ENCODE measurements at places on chromosomes 1 and 21.

DNA sequence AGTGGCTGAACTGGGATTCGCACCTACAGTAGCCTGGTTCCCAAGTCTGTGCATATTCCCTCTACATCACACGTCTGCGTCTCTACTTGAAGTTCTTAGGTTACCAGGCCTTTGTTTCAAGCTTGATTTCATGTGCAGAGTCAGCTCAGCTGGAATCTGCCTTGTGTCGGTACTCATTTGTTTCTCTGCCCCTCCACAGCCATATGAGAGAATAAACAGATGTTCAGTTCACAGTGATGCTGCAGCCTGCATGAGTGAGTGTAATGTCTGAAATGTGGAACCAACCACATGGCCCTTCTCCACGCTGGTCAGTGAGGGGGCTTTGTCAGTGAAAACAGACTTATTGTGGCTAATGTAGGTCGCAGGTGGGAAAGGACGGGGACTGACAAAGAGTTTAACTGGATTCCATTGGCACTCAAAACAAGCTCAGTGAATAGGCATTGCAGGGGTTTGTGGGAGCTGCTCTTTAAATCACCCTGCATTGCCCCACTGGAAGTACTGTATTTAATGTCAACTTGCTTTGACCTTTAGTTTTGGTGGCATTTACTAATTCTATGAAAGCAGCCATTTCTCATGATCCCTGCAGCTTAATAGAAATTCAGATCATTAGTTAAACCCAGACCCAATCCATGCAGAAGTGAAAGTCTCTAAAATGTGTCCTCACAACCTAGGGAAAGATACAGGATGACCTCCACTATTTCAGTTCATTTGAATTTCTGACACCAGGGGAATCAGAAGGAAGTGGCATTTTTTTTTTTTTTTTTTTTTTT, 136.4 kb upstream of the FAM78B start:
- DNase-seq: no peak

GRCh38 chr21:45120975-45121374, 46.6 kb downstream of the ADARB1 start:
- no peak for DNase-seq

DNA sequence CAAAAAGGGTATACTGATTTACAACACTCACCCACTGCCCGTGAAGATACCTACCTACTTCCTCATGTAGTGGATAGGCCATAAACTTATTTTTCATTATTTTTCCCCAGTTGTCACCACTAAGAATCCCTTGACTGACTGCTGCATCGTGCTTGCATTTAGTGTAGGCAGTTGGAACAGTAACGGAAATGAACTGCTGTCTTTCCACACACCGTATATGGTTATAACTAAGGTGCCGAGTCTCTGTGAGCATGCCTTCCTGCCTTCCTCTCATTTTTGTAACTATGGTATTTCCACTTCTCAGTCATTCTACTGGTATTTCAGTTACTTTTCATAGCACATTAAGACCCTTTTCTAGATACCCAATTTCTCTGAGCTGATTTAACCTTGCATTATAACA, 36.4 kb downstream of the SLC35F3 start:
- no peak for DNase-seq

DNA sequence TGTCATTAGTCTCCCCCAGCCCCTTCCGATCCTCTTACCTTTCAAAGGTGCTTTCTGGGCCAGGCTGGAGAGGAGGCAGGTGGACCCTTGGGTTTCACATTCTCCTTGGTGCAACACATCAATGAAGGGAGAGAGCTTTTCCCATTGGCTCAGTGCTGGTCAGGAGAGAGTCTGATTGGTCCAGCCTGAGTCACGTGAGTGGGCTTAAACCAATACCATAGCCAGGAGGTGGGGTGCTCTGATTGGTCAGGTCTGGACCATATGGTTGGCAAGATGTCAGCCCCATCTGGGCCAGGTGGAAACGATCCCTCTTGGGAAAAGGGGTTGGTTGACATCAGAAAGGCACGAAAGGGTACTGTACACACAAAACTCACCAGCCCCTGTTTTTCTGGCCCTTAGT, 44.8 kb upstream of the ABCG1 start:
- DNase-seq: no peak

GRCh38 chr1:209113521-209113920, 470.0 kb upstream of the CAMK1G start:
- no peak for DNase-seq

- no peak for DNase-seq
Measured at GRCh38 chr1:157512036-157512969, 40.0 kb downstream of the FCRL5 start.

- DNase-seq: no peak
Measured at GRCh38 chr21:37331411-37331810, 35.2 kb upstream of the DYRK1A start.

DNA sequence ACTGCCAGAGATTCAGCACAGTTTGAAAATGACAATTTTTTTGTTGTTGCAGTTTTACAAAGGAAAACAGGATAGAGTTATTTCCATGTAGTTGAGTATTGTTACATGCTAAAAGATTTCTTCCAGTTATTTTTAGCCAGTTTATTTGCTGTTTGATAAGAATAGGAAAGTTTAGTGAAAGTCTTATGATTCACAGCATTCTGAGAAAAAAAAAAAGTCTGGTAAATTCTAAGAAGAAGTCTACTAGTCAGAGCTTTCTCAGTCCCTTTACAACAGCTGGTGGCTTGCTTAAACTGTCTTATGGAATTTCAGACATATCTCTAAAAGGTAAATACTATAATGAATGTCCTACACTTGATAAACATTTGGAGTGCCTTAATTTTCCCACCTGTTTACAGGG, 341.7 kb downstream of the DSCAM start:
- DNase-seq: no peak

GRCh38 chr1:87572008-87572407, 243.3 kb downstream of the LMO4 start:
- DNase-seq: no peak

DNA sequence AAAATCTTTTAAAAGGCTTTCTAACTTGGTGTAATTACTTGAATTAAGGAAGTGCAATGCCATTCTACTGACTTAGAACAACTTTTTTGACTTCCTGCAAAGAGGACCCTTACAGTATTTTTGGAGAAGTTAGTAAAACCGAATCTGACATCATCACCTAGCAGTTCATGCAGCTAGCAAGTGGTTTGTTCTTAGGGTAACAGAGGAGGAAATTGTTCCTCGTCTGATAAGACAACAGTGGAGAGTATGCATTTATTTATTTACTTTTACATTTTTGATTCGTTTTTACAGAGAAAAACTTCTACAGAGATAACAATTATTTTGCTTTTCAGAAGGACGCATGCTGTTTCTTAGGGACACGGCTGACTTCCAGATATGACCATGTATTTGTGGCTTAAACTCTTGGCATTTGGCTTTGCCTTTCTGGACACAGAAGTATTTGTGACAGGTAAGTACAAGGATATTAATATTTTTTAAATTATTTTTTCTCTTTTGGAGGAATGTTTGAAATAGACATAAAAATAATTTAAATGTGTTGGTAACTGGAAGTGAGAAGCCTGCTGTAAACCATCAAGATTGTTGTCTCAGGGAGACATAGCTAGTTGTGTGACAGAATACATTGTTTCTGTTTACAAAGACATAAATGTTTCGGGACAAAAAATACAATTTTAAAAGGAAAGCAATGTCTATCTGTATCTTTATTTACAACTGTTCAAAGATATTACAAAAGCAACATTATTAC, at the start of gene PTPRC:
Gene PTPRC (plus strand): TSS at position 147 of the 742 bp plus-strand sequence. CDS start 229 bp downstream, at position 376.
- no peak for DNase-seq

GRCh38 chr1:210738256-210738655, 395.7 kb downstream of the KCNH1 start:
- DNase-seq: no peak

DNA sequence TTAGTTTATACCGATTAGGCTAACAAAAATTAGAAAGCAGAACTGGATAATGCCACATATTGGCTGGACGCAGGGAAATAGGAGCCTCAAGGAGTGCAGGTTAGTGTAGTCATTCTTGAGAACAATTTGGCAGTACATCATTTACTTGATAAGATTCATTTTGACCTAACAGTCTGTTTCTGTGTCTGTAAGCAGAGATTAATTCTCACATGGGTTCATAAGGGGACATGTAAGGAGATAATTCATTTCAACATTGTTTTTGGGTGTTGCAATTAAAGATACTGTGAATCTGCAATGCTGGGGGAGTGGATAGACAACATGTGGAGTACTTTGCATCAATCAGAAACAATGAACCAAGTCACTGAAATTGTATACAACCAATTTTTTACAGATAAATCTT, 32.0 kb downstream of the AGO3 start:
- DNase-seq: no peak

- no peak for DNase-seq
Measured at GRCh38 chr1:41345434-41346075, 15.7 kb upstream of the FOXO6 start.

DNA sequence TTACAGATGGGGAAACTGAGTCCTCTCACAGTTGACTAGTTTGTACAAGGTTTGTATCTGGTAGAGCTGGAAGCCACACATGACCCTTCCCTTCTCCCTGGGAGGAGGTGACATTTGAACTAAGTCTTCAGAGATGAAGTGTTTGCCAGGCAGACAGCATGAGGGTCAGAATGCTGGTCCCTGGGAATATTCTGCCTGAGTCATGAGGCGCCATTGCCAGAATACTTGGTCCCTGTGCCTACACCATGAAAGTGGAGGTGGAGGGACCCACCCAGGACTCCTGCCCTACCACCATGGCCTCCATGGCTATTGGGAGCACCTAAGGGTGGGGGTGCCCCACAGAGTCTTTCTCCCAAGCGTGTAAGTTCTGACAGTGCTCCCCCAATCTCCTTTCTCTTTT, 7.0 kb downstream of the RPS6KA1 start:
- DNase-seq: no peak

DNA sequence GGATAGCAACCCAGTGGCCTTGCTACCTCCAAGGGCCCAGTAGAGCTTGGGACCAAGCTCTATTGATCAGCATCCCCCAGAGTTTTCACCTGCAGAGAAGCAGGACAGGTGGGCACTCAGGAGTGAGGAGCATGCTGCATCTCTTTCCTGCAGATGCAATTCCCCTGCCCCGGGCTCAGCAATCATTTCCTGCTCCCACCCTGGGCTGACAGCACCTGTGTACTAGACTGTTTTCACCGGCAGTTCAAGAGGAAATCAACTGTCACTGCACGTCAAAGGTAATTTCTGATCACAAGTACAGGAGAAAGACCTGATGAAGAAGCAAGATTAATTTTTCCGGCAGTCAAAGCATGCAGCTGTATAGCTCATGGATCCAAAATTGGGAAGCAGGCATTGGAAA, 8.8 kb upstream of the NT5C1A start:
- no peak for DNase-seq

DNA sequence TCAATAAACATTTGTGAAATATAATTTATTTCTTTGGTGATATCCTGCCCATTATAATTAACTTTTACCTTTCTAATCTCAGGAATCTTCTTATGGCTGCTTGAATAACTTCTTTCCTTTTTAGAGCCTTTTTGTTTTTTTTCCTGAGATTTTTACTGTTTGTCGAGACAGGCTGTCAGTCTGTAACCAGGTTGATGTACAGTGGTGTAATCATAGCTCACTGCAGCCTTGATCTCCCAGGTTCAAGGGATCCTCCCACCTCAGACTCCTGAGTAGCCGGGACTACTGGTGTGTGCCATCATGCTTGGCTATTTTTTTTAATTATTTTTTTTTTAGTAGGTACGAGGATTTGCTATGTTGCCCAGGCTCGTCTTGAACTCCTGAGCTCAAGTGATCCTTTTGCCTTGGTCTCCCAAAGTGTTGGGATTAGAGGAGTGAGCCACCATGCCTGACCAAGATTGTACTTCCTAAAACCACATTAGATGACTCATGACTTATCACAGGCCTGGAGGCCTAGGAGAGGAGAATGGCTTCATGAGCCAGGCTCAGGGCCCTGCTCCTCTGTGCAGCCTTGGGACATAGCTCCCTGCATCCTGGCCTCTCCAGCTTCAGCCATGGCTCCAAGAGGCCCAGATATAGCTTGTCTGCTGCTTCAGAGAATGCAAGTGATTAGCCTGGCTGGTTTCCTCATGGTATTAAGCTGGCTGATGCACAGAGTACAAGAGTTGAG, 48.6 kb downstream of the CTH start:
- DNase-seq: no peak

- DNase-seq: no peak
Measured at GRCh38 chr1:229092377-229093237, 178.3 kb upstream of the RAB4A start.

DNA sequence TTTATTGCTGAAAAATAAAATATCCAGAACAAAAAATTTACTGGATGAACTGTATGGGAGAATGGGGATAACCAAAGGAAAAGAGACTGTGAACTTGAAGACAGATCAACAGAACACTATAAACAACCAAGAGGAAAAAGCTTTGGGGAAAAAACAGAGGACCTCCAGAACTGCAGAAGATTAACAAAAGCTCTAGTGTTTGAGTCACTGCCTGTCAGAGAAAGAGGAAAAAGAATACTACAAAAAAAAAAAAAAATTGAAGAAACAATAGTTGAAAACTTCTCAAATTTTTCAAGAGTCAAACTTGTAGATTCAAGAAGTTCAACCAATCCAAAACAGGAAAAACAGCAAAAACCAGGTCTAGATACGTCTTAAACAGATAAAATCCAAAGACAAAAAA, 44.3 kb downstream of the ARHGAP29 start:
- DNase-seq: no peak

DNA sequence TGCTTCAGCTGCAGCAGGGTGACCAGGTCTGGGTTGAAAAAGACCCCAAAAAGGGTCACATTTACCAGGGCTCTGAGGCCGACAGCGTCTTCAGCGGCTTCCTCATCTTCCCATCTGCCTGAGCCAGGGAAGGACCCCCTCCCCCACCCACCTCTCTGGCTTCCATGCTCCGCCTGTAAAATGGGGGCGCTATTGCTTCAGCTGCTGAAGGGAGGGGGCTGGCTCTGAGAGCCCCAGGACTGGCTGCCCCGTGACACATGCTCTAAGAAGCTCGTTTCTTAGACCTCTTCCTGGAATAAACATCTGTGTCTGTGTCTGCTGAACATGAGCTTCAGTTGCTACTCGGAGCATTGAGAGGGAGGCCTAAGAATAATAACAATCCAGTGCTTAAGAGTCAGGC, 2.9 kb downstream of the C1QA start:
- DNase-seq: no peak

DNA sequence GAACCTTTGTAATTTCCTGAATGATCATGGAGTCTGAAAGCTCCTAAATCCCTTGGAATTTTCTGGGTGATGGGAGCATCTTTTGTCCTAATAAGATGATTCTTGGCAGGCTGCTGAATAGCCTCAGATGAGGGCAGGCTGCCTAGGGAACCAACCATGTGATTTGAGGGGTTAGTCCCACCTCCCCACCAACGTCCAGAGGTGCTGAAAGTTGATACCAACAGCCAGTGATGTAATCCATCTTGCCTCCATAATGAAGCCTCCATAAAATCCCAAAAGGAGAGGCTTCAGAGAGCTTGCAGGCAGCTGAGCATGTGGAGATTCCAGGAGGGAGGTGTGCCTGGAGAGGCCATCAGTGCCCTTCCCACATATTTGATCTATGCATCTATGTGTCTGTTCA, 43.7 kb downstream of the GTF2B start:
- no peak for DNase-seq

Data from effector CD8-positive, alpha-beta T cell (primary cell).